H54 (cell line): ENCODE measurements at places on chromosomes 11 and 22.

DNA sequence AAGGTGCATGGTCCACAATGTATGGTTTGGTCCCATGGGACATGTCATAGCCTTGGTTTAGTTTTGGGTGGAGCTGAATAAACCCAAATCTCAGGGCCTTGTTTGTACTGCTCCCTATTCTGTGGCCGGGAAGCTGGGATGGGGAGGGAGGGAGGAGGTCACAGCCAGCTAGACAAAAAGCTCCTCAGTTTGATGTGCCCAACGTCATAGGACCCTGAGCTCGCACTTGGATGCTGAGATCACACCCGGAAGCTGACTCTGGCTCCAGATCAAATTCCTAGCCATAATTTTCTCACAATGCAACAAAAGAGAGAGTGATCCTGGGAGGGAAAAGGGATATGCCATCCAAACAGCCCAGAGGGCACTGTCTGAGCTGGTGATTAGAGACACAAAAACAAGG, 1.5 kb downstream of the HSPB2 start:
- DNase-seq, result no peak

- no peak for DNase-seq
Measured at GRCh38 chr22:28051787-28052356, 132.8 kb upstream of the PITPNB start.

GRCh38 chr11:17277024-17277584, 565 bp downstream of the NUCB2 start:
- no peak for DNase-seq

DNA sequence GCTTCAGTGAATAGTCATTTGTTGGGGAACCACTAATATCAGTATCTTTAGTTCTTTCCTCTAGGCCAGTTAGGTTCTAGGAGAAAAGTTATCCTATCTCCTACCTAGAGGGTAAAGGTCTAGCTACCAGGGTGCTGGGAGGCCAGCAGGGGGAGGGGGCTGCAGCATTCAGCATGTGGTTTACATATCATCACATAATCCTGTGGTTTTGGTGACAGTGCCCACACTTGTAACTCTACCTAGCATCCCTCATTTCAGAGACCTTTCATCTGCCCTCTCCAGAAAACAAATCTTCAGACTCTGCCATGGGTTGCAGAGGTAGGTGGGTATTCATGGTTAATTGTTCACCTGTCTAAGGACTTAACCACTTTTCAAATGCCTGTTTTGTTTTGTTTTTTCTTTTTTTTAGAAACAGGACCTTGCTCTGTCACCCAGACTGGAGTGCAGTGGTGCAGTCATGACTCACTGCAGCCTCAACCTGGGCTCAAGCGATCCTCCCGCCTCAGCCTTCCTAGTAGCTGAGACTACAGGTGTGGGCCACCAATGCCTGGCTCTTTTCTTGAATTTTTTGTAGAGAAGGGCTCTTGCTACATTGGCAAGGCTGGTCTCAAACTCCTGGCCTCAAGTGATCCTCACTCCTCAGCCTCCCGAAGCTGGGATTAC, 146.8 kb downstream of the ENTHD1 start:
- DNase-seq, result no peak

DNA sequence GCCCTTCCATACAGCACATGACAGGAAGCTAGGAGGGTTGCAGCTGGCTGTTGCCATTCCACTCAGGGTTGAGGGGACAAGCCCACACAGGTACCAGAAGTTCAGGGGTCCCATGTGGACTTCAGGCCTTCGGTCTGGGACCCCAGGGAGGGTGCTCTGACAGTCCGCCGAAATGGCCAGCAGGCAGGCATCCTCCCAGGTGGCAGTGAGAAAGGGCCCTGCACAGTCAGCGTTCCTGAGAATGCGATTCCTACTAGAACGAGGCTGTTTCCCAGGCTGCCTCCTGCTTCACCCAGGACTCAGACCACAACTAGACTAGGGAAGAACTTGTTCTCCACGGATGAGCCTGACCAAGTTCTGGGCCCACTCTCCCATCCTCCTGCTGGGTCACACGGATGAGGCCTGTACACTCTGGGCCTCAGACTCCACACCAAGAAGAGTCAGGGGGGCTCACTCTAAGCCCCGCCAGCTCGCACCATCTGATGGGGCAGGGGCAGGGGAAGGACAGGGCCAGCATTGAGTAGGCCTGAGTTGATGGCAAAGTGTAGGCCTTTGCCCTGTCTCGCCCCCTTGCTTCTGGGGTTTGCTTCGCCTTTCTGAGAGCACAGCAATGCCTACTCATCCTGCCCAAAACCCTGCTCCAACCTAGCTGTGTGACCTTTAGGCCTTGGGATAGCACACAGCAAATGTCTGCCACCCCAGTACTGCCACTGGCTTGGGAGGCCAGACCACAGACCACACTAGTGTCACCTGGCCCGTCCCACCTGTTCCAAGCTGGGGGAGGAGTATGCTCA, 14.0 kb downstream of the KCNQ1OT1 start:
- DNase-seq, result no peak

DNA sequence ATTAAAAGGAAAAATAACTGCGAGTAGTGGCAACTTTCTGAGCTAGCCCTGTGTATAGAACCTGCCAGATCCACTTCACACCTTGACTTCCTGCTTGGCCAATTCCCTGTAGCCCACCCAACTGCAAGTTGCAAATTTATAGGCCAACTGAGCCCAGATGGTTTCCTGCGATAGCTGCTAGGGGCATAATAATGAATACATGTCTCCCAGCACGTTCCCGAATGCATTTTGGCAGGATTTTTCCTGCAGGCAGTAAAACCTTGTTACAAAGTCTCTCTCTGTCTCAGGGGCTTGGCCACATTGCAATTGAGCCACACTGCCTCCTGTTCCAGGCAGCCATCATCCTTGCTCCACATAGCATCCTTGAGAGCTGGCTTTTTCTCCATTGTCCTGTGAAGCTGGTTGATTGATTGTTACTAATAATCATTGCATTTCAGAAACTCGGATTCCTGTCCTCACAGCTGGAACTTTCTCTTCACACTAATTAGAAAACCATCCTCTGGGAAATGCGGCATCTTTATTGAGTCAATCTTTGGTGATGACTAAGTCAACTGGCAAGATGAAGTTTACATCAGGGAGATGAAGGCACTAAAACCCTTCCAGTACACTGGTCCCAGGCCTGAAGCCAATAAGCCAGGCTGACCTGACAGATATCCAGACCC, 18.6 kb upstream of the LMO2 start:
- DNase-seq, result no peak

- no peak for DNase-seq
Measured at GRCh38 chr11:126583101-126583500, 227.6 kb downstream of the ST3GAL4 start.

GRCh38 chr11:44577231-44577830, 11.9 kb downstream of the CD82 start:
- DNase-seq, result no peak

DNA sequence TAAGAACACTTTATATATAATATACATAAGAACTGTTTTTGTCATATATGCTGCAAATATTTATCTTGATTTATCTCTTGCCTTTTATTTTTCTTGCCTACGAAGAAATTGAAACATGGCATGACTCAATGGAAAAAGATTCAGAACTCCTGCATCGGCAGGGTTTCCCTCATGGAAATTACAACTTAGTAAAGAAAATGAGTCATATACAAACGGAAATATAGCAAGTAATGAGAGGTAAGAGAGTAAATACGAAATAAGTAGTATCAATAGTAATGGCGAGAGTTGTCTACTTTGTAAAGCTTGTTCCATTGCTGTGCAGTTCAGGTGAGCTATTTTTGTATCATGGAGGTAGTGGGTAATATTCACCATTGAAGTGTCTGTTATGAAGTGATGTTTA, 350.4 kb downstream of the DDX10 start:
- DNase-seq, result no peak

DNA sequence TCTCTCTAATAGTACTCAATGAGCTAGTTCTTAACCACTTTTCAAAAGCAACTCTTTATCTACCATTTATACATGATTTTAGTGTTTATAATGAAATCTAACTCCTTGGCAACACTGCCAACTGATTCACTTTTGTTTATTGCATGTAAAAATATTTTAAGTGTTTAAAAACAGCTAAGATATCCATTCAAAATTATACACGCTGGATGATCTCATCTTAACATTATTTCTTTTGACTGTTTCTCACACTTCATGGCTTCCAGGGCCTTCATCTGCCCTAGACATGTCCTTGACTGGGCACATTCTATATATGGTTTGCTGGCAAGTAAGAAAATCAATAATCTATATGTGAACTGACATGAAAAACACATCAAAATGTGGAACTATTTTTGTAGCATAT, 414.6 kb upstream of the LUZP2 start:
- DNase-seq, result no peak

DNA sequence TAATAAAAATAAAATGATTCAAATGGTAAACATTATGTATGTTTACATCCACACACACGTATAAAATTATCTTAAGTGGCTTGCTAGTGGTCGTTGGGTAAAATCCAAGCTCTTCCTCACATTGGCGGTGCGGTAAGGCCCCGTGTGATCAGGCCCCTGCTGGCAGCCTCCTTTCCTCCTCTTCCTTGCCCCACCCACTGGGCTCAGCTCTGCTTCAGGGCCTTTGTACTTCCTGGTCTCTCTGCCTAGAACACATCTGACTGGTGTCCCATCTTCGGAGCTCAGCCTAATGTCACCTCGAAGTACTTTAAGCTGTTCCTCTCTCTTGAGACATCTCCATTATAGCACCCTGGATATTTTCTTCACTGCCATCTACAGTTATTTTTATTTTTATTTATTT, 52.8 kb downstream of the OSBP2 start:
- no peak for DNase-seq

DNA sequence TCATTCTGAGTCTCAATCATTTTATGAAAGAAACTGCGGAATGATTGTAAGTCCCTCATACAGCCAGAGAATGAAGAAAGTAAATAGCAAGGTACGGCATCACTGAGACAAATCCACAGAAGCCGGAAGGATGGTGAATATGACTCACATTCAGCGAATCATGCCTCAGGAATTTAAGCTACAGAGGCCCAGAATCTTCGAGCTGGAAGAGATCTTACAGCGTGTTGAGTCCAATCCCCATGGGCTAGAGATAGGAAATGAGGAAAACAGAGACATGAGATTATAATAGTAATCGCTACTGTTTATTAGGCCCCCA, 173.2 kb downstream of the KIF18A start:
- DNase-seq, result peak; percentile 54

DNA sequence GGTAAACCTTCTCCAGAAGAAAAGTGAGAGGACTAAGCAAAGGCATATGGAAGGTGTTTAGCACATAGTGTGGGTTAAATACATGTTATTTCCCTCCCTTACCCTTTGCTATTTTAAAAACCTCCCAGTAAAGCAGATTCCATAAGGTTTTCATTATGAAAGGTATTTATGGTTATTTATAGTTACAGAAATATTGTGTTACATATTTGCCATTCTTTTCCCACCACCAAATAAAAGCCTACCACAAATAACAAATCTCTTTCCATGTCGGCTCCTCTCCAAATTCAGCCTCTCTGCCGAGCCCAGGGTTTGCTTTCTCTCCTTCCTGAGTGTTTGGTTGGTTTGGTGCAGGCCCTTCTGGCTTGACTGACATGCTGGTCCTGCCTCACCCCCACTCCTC, 64.4 kb downstream of the INSC start:
- DNase-seq, result no peak

DNA sequence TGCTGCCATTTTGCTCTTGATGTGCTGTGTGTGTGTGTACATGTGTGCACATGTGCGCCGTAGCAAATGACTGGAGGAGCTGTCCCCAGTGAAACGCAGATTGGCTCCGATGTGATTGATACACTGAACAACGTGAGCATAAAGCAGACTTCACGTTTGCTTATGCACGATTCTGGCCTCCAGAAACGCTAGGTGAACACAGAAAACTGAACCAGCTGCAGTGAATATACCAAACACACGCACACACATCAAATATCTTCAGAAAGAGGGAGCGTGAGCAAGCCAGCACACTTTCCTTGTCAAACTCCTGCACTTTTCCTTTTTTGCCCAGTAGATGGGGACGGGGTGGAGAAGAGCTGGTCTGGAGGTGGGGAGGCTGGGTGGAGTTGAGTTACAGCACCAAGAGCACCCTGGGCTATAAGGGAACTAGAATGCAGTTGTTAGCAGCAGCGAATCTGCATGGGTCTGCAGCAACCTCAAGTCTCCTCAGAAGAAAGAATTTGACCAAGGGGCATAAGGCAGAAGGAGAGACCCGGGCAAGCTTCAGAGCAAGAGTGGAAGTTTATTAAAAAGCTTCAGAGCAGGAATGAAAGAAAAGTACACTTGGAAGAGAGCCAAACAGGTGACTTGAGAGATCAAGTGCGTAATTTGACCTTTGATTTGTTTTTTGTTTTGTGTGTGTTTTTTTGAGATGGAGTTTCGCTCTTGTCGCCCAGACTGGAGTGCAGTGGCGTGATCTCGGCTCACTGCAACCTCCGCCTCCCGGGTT, 77.8 kb upstream of the CADM1 start:
- DNase-seq, result no peak

DNA sequence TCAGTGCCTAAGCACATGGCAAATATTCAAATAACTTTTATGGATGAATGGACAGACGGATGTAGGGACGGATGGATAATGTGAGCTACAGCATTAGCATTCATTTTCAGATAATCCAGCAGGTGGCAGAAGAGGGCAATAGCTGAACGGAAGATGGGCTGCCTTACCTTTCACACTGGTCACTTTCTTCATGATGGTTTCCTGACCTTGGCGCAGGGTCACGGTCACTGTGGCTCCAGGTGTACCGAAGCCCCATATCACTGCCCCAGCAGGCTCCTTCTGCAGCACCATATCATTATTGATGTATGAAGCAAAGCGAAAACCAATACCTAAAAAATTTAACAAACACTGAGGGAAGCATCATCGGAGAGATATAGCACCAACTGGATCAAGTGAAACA, 4.3 kb downstream of the SIAE start:
- DNase-seq, result no peak

DNA sequence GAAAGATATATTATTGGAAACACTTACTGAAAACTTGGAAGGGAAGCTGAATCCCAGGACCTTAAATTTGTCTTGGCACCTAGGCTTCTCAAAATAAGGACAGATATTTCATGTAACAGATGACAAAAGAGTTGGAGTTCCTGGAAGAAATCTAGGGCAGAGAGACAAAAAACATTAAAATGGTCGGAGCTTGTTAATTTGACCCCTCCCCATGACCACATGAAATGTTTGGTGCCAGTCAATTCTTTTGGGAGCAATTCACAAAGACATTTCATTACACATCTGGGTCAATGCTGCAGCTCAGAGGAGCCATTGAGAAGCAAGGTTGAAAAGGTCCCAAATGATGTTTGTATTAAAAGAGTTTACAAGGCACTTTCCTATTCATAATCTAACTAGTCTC, 162.0 kb upstream of the GUCY1A2 start:
- no peak for DNase-seq

- DNase-seq, result peak; percentile 54
Measured at GRCh38 chr22:21816787-21817496, 50.5 kb downstream of the MAPK1 start.

GRCh38 chr11:57792060-57792541, 30.5 kb downstream of the CTNND1 start:
- no peak for DNase-seq
